ENCODE measurements at places on chromosomes 2 and 18.

- no peak for DNase-seq
These were observed 166.9 kb downstream of the ETAA1 start for GRCh38 chr2:67564076-67564475.

DNA sequence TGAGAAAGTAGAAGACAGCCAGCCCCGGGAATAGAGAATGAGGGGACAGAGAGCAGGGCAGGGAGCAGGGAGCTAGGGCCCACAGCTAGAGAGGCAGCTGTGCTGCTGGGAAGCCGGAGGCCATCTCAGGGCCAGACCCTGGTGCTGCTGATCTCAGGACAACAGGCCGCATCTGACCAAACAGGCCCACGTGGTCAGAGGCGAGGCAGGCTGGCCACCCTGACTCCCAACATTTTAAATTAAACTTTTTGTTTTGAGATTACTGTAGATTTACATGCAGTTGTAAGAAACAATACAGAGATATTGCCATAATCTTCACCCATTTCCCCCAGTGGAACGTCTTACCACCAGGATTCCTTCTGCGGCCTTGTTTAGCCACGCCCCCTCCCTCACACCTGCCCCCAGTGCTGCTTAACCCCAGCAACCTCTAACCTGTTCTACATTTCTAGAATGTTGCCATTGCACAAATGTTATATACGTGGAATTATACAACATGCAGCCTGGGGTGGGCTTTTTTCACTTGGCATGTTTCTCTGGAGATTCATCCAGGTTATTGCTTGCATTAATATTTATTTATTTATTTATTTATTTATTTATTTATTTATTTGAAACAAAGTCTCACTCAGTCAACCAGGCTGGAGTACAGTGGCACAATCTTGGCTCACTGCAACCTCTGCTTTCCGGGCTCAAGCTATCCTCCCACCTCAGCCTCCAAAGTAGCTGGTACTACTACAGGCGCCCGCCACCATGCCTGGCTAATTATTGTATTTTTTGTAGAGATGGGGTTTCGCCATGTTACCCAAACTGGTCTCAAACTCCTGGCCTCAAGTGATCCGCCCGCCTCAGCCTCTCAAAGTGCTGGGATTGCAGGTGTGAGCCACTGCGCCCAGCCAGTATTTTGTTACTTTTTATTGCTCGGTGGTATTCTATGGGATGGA, 48.6 kb upstream of the GPR17 start:
- DNase-seq: no peak

DNA sequence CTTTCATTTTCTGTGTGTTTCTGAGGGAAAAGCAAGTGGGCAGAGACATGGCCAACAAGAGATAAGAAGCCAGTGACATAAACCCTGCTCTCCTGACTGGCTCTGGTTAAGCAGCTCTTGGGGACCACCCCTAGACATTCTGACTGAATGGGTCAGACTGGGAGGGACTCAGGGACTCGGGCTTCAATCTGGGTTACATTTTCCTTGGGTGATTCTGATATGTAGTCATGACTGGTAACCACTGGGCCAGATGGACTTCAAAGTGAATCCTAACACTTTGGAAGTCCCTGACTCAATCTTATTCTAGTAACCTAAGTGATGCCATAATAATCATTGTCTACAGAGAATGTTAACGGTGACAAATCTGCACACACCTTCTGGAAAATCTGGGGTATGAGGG, 397.8 kb downstream of the NBAS start:
- no peak for DNase-seq

- no peak for DNase-seq
These were observed 394.2 kb downstream of the IRS1 start for GRCh38 chr2:226405465-226405864.

DNA sequence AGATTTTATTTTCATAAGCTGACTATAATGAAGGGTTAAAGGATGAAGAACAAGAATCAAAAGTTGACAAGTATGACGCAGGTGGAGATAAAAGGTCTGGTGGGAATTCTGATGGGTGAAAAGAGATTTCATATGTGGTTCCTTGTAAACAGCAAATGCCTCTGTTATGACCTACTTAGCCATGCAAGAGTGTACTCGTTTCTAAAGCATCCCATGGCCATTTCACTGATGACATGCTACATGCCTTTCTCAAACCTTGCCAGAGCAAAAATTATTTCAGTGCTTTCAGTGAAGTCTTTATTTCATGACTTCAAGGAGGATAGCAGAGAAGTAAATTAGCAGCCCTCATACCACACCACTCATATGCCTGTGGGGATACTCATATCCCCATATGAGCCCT, 71.7 kb downstream of the FEZ2 start:
- no peak for DNase-seq

DNA sequence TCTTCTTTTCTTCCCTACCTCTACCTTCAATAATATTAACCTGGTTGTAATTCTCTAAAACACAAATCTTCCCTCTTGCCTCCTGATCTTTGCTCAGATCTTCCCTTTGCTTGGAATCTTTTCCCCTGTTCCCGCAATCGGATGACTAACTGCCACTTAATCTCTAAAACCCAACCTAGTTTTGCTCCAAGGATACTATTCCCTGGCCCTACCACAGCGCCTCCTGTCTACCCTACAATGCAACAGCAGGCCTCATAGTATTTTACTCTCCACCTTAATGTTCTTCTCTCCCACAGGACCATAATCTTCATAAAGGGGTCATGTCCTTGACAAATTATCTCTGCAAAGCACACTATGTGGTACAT, 246.8 kb upstream of the TNP1 start:
- DNase-seq: no peak

- DNase-seq: no peak
These were observed 15.4 kb upstream of the GLI2 start for GRCh38 chr2:120720231-120720630.

DNA sequence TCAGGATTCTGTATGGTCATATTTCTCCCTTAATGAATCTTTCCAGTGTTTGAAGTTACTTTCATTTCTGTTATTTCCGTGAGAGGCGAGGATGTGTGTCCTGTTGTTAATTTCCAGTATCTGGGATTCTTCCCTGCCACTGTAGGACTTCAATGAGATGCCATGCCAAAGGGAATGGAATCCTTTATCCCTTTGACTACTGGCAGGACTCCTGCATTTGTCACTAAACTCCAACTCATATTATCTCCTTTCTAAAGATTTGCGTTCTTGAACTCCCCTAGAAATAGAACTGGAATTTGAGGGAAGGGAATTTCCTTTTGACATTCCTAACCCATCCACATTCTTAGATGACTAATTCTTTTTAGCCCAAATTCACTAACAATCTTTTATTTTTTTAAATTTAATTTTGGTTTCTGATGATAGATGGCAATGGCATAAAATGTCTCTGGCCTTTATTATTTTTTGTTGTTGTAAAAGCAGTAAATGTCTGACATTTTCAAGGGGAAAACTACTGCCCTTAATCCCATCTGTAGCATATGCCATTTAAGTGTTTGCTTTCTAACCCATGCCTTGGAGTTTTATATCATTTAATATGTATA, 87.8 kb upstream of the EML6 start:
- DNase-seq: no peak

- DNase-seq: no peak
These were observed 51.7 kb upstream of the SPATS2L start for GRCh38 chr2:200254773-200255172.

DNA sequence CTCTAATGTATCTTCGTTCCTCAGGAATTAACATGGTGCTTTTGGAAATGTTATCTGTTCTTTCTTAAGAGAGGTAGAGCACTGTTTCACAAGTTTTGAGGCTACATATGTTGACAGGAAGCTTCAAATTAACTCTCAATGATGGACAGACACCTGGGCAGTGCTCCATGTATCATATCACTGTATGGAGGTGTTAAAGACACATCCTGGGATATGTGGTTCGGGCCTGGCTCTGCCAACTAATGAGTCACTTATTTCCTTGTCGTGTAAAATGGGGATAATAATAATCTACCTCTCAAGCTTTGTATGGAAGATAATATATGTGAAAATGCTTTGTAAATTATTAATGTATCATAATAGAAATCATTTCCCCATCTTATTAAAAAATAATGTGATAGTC, 90.2 kb downstream of the PARD3B start:
- DNase-seq: no peak

- DNase-seq: no peak
These were observed 19.1 kb downstream of the PAPOLG start for GRCh38 chr2:60775048-60775639.

- no peak for DNase-seq
These were observed 21.2 kb upstream of the EPAS1 start for GRCh38 chr2:46275995-46276394.

GRCh38 chr2:196315388-196316049, 144.1 kb upstream of the STK17B start:
- DNase-seq: no peak

- DNase-seq: no peak
These were observed 61.9 kb downstream of the SPRED2 start for GRCh38 chr2:65370387-65371073.

- no peak for DNase-seq
These were observed 108.8 kb downstream of the TWIST2 start for GRCh38 chr2:238956676-238957075.

DNA sequence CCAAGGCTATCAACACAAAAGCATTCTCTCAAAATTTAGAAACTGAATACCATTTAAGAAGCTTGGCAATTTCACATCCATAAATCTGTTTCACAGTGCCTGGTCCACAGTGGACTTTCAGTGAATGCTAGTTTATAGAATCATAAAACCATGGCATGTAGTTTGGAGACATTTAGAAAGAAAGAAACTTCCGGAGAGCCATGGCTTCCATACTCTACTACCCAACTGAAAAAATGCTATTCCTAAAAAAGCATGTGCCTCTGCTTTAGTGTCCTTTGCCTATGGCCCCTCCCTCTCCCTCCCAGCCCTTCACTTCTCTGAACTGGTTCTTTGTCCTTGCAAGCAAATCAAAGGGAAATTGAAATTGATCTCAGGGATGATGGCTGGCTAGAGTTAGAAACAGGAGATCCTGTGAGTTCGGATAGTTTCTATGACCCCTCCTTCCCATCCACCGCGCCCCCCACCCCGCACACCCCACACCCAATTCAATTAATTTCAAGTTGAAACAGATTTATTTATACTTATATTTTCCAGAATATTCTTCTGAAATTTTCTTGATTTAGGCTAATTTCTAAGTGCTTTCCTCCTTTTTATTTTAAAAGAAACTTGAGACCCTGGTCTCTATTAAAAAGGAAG, 248.3 kb downstream of the TRIB2 start:
- DNase-seq: no peak

- no peak for DNase-seq
These were observed 79.6 kb downstream of the RAB31 start for GRCh38 chr18:9787712-9788111.

- DNase-seq: no peak
These were observed 39.5 kb upstream of the DYNAP start for GRCh38 chr18:54551590-54551989.

DNA sequence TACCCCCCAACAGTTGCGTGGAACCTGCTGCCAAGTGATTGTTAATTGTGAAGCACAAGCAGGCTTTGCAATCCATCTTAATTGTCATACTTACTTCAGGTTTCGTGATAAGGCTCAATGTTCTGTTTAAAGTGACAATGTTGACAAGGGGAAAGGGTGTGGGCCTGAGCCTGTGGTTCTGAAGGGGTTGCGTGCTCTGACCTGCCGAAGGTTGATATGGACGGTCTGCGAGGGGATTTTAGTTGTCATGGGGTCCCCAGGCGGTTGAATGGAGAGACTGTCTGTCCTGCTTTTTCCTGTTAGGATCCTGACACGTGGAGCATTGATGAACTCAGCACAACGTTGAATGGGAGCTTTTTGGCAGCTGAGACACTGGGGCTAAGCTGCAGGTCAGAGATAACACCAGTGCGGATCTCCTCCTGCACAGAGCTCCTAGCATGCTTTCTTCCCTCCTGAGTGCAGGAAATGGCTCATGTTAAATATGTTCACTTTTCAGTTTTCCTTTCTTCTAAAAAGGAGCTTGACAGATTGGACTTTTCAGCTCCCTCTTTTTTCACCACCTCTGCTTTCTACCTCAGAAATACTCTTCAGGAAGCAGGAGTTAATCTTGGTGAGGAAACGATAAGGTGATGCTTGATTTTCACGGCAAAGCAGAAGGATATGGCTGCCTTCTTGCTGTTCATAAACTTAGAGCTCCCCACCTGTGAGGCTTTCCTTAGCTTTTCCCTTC, 62.9 kb upstream of the ZEB2 start:
- DNase-seq: no peak

- DNase-seq: no peak
These were observed 61.4 kb upstream of the NEUROD1 start for GRCh38 chr2:181741756-181742155.

DNA sequence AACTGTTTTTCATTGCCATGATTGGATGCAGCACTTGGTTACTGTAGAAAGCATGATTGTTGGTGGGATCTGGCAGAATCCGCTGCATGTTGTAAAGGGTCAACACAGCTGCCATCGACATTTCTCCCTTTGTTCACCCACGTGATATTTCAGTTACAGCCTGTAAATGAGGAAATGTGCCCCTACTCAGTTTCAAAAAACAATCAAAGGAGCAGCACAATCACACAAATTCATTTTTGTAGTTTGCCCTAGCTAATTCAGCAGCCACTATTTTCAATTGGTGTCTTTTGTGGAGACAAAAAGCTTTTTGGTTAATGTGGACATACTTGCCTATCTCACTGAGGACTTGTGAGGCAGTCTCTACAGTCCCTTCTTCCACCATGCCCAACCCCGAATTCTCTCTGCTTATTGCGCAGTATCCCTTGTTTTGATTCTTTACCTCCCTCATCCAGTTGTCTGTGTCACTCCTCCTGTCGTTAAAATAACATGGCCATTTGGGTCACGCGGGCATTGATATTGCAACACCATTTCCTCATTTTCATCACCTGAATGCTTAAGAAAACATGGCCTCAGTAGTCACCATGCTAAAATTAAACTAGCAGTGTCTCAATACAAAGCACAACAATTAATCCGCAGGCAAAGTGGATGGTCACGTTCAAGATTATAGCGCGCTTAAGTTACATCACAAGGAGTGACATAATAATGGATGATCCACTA, 6.4 kb upstream of the PROC start:
- no peak for DNase-seq

GRCh38 chr2:24768013-24768412, 25.2 kb downstream of the PTRHD1 start:
- DNase-seq: no peak

DNA sequence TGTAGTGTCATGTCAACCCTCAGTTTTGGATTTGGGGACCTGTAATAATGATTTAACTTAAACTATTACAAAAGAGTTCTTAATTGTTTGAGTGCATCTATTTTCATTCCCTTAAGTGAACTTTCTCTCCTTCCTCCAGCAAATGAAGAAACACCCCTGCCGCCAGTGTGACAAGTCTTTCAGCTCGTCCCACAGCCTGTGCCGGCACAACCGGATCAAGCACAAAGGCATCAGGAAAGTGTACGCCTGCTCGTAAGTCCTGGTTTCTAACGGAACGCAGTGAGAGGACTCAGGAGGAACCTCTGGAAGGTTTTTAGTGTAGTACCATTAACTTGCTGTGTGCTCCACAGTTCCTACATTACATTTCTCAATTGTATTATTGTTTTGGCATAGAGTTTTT, 114.2 kb downstream of the ZNF532 start:
- DNase-seq: no peak

GRCh38 chr2:153455403-153455802, 23.2 kb downstream of the RPRM start:
- DNase-seq: no peak
